Stimulated activated naive CD8-positive, alpha-beta T cell treated with anti-CD3 and anti-CD28 coated beads, Interleukin-15, Interleukin-2, amounts not matched to agents 100 U/mL and 50 U/mL, for 24 hours (primary cell): ENCODE measurements at places on chromosomes 1 and 21.

DNA sequence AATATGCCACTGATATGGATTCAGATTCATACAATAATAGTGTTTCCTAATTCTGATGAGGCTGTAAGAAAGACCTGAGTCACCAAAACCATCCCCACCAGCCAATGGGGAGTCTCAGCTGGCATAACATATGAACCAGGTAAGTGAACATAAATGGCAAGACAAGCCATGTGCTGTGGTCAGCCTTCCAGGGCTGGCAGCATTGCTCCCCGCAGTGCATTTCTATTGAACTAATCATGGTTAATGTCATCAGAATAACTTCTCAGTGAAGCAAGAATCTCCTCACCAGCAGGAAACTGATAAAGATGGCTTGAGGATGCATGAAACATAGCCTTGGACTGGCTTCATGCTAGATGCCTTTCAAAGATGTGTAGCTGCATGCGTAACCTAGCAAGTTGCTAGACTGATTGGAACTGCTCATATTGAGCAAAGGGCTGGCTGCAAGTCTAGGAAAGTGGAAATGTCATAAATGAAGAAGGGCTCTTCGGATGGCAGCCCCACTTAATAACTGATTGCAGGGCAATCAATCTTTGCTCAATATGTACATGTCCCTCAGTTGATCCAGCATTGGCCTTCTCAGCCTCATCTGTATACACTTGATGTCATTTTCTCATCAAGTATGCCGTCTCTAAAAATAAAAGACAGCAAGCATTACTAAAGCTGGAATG lies 88.0 kb downstream of the NTNG1 start:
- no peak for DNase-seq

DNA sequence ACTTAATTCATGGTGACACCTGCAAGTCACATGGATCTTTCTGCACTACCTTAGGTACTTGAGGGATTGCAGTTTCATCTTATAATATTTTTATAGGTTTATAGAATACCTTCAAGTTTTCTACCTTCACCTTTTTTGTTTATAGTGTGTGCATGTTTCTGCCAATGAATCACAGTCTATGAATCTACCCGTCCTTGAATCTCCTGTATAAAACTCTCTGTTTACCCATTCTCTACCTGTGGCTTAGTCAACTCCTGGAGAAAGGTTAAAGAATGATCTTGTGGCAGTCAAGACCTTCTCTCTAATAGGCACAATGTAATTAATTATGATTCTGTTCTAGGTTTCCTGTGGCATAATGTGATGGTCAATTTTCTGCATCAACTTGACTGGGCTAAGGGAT lies 3.2 kb upstream of the GSTM2 start:
- no peak for DNase-seq

GRCh38 chr1:16095447-16095846 lies 22.0 kb upstream of the FAM131C start:
- DNase-seq = no peak

DNA sequence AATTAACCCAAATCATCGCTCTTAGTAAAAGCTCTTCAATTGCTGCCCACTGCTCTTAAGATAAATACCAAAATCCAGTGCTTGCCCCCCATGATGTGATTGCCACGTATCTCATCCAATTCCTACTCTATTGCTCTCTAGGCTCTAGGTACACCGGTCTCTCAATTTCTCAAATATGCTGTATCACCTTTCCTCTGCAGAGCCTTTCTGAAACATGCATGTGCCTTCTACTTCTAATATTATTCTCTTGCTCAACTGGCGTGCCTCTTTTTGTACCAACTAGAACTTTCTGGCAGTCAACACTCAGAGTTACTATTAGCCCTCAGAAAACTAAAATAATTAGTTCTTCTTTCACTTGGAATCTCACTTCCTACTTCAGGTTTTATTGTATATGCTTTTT lies 111.7 kb upstream of the LBR start:
- no peak for DNase-seq

- no peak for DNase-seq
Observed at GRCh38 chr21:41678016-41678923, 88.6 kb downstream of the RIPK4 start.
